ENCODE measurements at places on chromosomes 16 and 17.

- DNase-seq, result peak; percentile 69
Measured at GRCh38 chr16:77212741-77213541, 13.7 kb downstream of the SYCE1L start.

GRCh38 chr16:4970010-4970409, 11.9 kb downstream of the SEC14L5 start:
- DNase-seq, result no peak

DNA sequence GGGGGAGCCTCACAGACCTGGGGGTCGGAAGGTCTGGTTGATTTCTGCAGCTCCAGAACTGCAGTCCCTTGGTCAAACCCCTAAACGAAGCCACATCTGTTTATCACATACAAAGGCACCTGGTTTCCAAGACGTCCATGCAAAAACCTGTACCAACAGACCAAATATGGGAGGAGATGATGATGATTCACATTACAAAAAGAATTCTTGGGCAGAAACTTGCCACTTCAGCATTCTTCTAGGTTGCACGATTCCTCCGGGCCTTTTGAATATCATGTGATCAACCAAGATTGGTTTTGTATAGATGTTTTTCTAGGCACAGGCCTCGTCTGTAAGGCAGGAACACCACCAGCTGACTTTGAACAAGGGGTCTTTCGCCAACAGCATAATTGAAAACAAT, 466.3 kb downstream of the SOX9 start:
- no peak for DNase-seq

GRCh38 chr16:27303256-27304100, 10.3 kb upstream of the IL4R start:
- DNase-seq, result no peak

GRCh38 chr17:70225276-70225675, 55.9 kb downstream of the KCNJ2 start:
- no peak for DNase-seq

DNA sequence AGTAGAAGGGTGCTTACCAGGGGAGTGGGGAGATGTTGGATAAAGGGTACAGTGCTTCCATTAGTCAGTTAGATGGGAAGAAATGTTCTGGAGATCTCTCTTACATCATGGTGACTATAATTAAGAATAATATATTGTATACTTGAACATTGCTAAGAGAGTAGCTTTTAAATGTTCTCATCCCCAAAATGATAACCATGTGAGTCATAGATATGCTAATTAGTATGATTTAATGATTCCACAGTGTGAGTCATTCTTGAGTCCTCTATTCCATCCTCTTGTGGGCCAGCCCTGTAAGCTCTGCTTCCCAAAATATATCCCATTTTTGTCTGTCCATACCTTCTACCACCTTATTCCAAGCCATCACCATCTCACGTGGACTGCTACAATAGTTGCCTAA, 80.6 kb upstream of the CDH11 start:
- no peak for DNase-seq

DNA sequence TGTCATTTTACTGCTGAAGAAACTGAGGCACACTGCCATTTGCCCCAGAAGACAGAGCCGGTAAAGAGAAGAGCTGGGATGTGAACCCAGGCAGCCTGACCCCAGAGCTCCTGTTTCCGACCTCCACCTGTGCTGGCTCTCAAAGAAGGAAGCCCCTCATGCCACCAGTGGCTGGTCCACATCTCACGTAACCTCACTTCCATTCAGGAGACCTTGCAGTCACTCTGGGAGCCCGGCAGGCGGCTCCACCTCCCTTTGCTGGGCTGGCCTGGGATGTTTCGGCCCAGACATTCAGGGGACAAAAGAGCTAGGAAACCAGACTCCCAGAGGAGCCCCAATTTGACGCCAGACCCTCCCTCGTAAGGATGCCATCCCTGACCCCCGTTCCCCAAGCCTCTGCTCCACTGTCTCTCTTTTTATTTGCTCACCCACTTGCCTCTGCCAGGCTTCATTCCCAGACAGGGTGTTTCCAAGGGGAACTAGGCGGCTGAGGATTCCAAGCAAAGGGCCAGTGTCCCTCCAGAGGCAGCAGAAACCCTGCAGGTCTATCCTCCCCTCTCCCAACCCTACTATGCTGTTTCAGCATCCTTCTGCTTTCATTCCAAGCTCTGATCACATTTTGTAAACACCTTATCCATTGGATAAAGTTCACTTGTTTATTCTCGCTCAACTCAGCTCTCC, 2.8 kb downstream of the TAF1C start:
- no peak for DNase-seq

Data from activated CD4-positive, alpha-beta T cell treated with anti-CD3 and anti-CD28 coated beads, Interleukin-10, Interleukin-2, amounts not matched to agents 100 ng/mL and 50 ng/mL, durations not matched to agents 16 hours and 8 hours (primary cell).